Inflammatory macrophage treated with lipopolysaccharide for 1 hour (primary cell): ENCODE measurements at places on chromosomes 4 and X.

- DNase-seq, result no peak
Measured at GRCh38 chrX:57380026-57380796, 93.7 kb downstream of the FAAH2 start.

DNA sequence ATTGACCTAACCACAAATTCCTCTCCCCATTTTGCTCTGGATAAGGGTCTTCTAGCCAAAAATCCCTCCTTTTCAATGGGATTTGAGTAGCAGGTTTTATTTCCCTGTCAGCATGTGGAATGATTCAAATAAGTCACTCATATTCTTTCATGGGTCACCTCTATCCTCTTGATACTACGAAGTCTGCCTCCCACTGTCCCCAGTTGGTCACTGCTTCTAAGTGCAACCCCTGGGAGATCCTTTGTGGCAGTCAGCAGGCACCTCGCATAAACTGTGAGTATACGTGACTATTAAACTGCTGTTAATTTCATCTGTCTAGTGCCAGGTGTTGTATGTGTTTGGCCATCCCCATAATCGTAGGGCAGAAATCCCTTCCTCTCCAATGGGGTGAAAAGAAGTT lies 1667.9 kb upstream of the PCDH7 start:
- no peak for DNase-seq

DNA sequence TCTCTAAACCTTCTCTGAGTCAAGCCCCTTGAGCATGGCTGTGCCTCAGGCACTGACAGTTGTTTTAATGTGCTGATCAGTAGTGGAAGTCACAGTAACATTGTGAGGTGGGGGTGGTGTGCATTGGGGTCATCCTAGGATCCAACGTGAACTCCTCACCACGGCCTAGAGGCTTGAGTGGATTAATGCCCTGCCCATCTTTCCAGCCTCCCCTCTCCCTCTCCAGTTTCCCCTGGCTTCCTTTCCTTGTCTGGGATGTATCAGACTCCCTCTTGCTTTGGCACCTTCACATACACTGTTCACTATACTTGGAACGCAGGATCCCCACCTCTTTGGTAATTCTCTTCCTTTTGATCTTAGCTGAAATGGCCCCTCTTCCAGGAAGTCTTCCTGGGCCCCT lies 13.3 kb upstream of the PJA1 start:
- no peak for DNase-seq

GRCh38 chrX:10769195-10769594 lies 148.8 kb upstream of the MID1 start:
- peak; percentile 31 for DNase-seq

DNA sequence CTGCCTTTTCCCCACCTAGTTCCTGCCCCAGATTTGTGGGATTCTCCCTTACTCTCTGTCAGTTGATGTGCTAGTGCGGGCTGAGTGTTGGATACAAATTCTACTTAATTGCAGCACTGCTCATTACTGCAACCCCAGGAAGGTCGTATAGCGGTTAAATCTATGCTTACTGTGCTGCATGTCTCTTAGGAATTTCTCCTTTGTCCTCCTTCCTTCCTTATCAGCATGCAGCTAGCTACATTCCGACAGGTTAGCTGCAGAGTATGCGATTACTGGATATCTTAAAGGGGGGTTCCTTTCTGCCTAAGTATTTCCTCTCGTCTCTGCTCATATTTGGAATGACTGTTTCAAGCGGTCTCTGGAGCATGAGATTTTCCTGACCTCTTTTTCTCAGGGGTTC lies 662.8 kb downstream of the TLL1 start:
- no peak for DNase-seq

DNA sequence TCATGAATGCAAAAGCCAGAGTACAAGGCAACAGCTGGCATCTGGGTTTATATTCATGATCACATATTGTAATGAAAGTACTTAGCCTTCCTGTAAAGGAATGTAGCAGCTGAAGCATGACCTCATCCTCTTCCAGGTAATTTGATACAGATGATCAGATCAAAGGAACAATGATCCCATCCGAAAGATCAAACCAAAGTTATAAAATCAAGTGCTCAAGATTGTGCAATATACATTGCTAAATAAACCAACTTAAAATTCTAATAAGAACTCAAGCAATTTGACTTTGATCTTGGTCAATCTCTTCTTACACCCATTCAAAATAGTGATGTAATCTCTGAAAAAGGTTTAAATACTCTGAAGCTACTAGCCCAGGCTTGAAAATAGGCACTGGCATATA lies 113.1 kb upstream of the INPP4B start:
- DNase-seq, result peak; percentile 4

DNA sequence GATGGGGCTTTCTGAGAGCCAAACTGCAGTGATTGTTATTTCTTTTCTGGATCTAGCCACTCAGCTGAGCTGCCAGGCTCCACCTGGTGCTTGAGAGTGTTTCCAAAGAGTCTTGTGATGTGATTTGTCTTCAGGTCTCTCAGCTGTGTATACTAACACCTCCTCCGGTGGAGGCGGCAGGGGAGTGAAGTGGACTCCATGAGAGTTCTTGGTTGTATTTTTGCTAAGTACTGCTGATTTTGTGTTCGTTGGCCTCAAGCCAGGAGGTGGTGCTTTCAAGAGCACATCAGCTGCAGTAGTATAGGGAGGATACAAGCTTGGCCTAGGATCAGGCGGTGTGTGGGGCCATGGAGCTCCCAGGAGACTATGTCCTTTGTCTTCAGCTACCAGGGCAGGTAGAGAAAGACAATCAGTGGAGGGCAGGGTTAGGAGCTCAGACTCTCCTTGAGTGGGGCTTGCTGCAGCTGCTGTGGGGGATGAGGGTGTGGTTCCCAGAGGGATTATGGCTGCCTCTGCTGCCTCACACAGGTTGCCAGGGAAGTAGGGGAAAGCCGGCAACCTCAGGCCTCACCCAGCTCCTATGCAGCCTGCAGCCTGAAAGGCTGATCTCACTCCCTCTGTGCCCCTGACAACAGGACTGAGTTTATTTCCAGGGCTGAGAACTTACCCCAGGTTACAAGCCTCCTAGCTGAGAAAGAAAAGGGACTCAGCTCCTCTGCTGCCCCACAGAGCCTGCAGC lies 62.4 kb downstream of the NPFFR2 start:
- DNase-seq, result no peak

DNA sequence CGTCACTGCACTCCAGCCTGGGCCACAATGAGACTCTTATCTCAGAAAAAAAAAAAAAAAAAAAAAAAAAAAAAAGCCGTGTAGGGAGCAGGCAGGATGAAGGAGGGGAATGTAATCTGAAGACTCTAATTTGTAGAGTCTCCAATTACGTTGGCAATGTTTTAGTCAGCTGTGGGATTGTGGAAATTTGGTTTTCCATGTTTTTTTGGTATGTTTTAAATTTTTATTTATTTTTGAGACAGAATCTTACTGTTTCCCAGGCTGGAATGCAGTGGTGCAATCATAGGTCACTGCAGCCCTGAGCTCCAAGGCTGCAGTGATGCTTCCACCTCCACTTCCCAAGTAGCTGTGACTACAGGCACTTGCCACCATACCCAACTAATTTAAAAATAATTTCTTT lies 56.5 kb downstream of the NSD2 start:
- DNase-seq, result no peak

- DNase-seq, result no peak
Measured at GRCh38 chr4:91596718-91597117, 707.0 kb upstream of the GRID2 start.

GRCh38 chr4:1534876-1535526 lies 128.8 kb upstream of the NKX1-1 start:
- DNase-seq, result no peak

DNA sequence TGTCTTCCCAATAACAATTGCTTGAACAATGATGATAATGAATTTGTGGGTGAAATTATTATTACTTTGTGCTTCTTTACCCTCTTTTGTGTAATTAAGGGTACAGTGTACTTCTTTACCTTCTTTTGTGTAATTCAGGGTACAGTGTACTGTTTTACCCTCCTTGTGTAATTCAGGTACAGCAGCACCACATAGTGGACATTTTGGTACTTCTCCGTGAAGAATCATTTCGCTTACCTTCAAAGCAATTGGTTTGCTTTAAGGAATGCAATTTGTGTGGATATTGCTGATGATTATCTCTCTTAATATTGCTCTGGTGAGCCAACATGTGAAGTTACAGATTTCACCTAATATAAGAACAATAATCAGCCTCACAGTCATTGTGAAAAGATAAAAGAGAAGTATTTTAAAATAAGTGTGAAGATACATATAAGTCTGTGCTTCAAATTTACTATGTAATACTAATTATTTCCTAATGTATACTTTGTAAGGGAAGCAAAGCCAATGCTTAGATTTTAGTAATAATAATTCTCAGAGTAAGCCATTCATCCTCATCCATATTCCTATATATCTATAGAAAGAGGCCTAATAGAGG lies 27.2 kb upstream of the SEC24B start:
- peak; percentile 46 for DNase-seq

DNA sequence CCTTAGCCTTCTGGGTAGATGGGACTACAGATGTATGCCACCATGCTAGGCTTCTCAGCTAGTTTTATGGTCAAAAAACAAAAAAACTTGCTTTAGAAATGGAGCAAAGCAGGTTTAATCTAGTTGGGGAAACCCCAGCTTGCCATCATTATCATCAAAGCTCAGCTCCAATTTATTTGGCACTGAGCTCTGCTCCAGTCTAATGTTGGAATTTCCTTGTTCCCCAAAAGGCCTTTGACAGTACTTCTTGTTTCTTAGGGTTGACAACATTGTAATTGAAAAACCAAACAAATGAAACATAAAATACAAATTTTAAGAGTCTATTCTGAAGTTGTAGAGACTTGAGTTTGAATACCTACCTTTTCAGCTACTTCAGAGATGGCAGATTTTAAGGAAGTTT lies 48.0 kb downstream of the MRPL1 start:
- DNase-seq, result peak; percentile 66

DNA sequence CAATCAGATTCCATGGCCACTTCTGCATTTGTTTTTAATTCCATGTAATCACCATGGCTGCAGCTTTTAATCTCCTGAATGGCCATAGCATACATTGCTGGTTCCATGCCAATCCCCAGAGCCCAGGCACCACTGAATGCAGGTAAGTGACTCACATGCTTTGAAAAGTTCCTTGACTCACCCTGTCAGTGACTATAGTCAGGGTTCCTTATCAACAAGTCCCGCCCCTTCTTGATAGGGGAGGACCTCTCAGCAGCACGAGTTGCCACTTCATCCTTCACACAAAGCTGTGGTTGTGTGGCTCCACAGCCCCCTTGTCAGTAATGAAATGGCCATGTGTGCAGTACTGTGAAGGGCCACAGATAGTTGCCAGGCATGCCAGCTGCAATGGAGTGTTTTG lies 516.6 kb downstream of the PPARGC1A start:
- no peak for DNase-seq

DNA sequence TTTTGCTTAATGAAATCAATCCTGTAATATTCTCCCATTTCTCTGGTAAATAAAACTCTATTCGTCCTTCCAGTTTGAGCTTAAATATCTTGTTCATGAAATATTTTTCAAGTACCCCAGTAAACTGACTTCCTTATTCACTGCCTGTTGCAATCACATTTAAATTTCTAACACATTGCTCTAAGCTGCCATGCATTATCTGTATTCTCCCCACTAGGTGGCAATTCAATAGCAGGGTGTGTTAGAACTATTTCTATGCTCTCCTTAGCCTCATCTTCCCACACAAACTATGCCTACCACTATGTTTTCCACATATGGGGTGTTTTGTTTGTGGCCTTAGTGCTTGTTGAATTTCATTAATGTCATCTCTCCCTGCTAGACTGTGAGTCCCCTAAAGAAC lies 377.1 kb upstream of the HS3ST1 start:
- peak; percentile 70 for DNase-seq

DNA sequence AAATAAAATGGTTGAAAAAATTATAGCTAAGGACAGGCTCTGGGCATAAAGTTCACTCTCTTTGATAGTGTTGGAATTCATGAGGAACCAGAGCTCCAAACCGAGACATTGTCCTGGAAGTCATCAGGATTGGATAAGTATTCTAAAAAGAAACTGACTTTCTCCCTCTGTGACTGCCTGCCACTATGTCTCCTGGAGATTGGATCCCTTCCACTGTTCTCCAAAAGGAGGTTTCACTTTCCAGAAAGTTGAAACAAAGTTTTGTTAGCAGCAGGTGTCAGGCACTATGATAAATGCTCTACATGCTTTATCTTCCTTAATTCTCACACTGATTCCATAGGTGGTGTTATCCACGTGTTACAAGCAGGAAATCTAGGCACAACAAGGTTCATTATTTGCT lies 16.8 kb downstream of the BANK1 start:
- no peak for DNase-seq

GRCh38 chrX:69133921-69134542 lies 31.2 kb downstream of the PJA1 start:
- DNase-seq, result peak; percentile 1

GRCh38 chr4:2252530-2253091 lies 9.3 kb downstream of the MXD4 start:
- no peak for DNase-seq

DNA sequence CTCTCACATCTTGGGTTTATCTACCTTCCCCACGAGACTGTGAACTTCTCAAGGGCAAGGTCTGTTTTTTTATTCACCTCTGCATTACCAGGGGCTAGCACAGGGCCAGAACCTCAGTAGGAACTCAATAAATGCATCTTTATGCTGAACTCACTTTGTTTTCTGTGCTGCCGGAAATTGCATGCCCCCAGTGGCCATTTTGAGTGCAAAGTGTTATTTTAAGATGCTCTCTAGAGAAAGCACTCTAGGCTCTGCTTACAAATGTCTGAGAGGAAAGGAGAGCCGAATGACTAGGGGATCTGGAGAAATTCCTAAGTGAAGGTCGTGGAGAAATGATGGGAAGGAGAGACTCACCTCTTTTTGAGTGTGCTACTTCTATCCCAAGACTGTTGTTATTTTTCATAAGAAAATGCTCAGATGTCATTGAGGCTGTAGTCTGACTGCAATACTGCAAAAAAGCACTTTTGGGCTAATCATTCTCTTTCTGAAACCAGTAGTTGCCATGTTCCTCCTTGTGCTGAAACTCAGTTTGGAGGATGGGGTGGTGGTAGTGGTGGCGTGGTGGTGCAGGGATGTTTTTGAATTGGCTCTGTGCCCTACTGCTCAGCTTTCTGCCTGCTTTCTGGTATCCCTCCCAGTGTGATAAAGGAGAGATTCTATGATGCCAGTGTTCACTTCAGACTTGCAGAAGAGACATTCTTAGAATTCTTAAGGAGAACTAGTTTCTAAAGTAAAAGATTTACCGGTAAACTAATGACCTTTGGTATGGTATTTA lies 41.3 kb downstream of the DOCK11 start:
- DNase-seq, result no peak

GRCh38 chr4:127759228-127759820 lies 22.8 kb upstream of the HSPA4L start:
- DNase-seq, result no peak

- no peak for DNase-seq
Measured at GRCh38 chrX:26375346-26375745, 159.4 kb downstream of the MAGEB5 start.
